ENCODE measurements at places on chromosomes 6 and 20. TPM values are rescaled to one million over a fixed set of nuclear protein-coding genes. Genes with fewer than 3 reads are reported as not detected.

FGD2 gene
- polyA plus RNA-seq, result not detected

BACH2 gene
- 0.46 TPM for polyA plus RNA-seq

TREM1 gene
- polyA plus RNA-seq, result not detected

MROH8 gene
- polyA plus RNA-seq, result 3.5 TPM

IRF4 gene
- polyA plus RNA-seq, result not detected

DNA sequence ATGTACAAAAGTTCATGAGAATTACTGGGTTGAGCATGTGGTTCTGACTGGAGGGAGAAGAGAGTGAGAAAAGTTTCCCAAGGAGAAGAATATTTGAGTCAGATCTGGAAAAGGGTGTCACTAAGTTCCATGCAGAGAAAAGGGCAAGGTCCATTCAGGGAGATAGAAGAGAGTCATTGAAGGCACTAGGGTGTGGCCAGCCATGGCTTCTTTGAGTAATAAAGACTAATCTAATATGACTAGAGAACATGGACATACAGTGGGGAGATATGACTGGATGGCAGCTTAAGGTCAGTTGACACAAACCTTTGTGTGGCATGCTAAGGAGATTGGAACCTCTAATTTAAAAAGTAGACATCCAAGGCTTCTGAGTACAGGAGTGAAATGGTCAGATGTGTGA, 10.7 kb upstream of the SLC17A4 start:
- H3K36me3 ChIP-seq, result no peaks in the 10 kb centered on the region
- no peak for DNase-seq
- H3K4me3 ChIP-seq, result no peak overlapping the region
- H3K4me1 ChIP-seq, result no peaks in the 10 kb centered on the region
- no peaks in the 10 kb centered on the region for H3K27me3 ChIP-seq
- no peak overlapping the region for H3K27ac ChIP-seq

DNA sequence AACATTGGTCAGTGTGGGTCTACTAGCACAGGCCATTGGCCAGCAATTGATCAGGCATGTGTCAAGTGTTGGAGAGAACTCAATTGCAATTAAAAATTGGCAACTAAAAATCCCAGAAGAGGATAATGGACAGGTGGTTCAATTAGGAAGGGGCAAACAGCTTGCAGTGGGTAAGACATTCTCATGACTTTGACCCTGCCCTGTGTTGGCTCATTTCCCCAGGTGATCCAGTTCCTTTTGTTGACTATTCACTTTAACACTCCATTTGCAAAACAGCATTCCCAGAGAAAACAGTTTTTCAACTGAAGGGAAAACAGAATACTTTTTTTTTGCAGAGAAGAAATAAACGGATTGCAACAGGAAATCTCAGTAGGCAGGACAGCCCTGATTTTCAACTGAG, 28.9 kb upstream of the SCGN start:
- H3K27me3 ChIP-seq, result no peaks in the 10 kb centered on the region
- H3K4me1 ChIP-seq, result no peaks in the 10 kb centered on the region
- H3K36me3 ChIP-seq, result no peaks in the 10 kb centered on the region
- no peak overlapping the region for H3K27ac ChIP-seq
- no peak overlapping the region for H3K4me3 ChIP-seq
- DNase-seq, result no peak

DNA sequence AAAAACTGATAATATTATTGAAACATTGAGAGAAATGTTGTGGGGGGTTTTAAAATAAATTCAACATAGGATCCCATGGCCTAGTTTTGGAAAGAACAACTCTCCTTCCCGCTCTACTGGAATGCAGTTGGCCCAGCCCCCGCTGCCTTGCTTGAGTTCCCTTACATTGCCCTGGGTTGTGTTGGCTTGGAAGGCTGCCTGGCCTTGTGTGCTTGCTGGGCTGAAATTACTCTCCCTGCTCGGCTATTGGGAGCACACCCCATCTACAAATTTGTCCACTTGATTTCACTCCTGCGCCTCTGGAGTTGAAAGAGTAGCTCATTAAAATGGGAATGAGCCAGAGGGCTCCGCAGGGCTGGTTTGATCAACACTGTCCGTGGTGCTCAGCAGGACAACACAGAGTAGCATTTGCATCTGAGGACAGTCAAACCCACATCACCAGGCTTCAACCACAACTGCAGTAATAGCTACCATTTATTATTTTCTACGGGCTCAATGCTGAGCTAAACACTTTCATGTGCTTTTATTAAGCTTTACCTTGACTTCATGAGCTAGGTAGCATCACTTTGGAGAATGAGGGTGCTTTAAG, 35.2 kb downstream of the DOK5 start:
- no peaks in the 10 kb centered on the region for H3K27me3 ChIP-seq
- no peaks in the 10 kb centered on the region for H3K36me3 ChIP-seq
- H3K4me1 ChIP-seq, result 0 out of 2 replicates have a peak, but pooled peaks cover 4% of the 10 kb centered on the region
- DNase-seq, result no peak
- no peak overlapping the region for H3K27ac ChIP-seq

- H3K27me3 ChIP-seq, result peaks cover 25% of the 10 kb centered on the region
- no peaks in the 10 kb centered on the region for H3K36me3 ChIP-seq
- peak overlapping the region; percentile 43 for H3K4me3 ChIP-seq
Measured at GRCh38 chr6:138692978-138693909, 80.3 kb upstream of the CCDC28A start.

- H3K4me1 ChIP-seq, result 0 out of 2 replicates have a peak, but pooled peaks cover 8% of the 10 kb centered on the region
- H3K27me3 ChIP-seq, result no peaks in the 10 kb centered on the region
- H3K4me3 ChIP-seq, result no peak overlapping the region
- H3K27ac ChIP-seq, result peak overlapping the region; percentile 30
- no peak for DNase-seq
Measured at GRCh38 chr6:23181356-23182110, 612.2 kb downstream of the HDGFL1 start.

DNA sequence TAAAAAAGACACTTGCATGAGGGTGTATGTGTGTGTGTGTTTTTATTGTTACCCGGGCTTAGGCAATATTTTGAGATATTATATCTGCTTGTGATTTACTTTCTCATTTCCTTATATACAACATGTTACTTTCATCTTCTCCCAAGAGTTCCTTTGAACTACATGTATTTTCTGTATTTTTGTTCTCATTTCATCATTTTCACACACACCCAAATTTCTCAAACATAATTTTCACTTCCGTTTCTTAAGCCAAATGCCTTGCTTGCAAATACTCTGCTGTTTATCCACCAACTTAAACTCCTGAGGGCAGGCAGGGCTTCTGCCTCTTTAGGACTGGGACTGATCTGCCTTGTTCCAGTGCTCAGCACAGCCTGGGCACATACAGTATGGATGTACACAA, 69.3 kb upstream of the FYN start:
- no peaks in the 10 kb centered on the region for H3K36me3 ChIP-seq
- no peak overlapping the region for H3K27ac ChIP-seq
- H3K27me3 ChIP-seq, result no peaks in the 10 kb centered on the region
- H3K4me1 ChIP-seq, result no peaks in the 10 kb centered on the region
- H3K4me3 ChIP-seq, result no peak overlapping the region

DNA sequence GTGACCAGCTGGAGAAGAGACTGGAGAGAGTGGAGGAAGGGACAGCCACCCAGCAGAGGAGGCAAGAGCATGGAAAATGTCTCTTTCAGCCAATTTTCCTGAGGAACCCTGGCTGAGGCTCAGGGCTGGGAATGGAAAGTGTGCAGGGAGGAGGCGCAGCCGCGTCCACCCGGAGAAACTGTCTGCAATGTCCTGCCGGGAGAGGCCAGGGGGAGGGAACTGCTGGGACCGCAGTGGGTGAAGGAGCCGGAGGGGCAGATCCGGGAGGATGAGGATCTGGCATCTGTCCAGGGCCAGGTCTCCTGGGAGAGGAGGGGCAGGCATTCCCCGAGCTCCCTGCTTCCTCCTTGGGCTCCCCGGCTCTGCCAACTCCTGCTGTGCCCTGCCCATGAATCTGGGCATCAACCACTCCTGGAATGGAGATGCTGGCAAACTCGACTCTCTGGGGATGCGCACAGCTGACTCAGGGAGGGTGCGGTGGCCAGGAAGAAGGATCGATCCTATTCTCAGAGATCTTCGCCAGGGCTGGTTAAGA, 17.4 kb upstream of the HM13 start:
- H3K4me1 ChIP-seq, result peaks cover 5% of the 10 kb centered on the region
- H3K4me3 ChIP-seq, result peak overlapping the region; percentile 9
- no peak for DNase-seq
- H3K27me3 ChIP-seq, result no peaks in the 10 kb centered on the region
- peak overlapping the region; percentile 65 for H3K27ac ChIP-seq
- H3K36me3 ChIP-seq, result no peaks in the 10 kb centered on the region

GRCh38 chr6:132893772-132894490, 79.6 kb downstream of the RPS12 start:
- no peak overlapping the region for H3K27ac ChIP-seq
- peak; percentile 47 for DNase-seq

- no peak overlapping the region for H3K27ac ChIP-seq
- H3K4me1 ChIP-seq, result no peaks in the 10 kb centered on the region
- no peaks in the 10 kb centered on the region for H3K36me3 ChIP-seq
Measured at GRCh38 chr6:49801525-49801924, 14.4 kb upstream of the PGK2 start.

DNA sequence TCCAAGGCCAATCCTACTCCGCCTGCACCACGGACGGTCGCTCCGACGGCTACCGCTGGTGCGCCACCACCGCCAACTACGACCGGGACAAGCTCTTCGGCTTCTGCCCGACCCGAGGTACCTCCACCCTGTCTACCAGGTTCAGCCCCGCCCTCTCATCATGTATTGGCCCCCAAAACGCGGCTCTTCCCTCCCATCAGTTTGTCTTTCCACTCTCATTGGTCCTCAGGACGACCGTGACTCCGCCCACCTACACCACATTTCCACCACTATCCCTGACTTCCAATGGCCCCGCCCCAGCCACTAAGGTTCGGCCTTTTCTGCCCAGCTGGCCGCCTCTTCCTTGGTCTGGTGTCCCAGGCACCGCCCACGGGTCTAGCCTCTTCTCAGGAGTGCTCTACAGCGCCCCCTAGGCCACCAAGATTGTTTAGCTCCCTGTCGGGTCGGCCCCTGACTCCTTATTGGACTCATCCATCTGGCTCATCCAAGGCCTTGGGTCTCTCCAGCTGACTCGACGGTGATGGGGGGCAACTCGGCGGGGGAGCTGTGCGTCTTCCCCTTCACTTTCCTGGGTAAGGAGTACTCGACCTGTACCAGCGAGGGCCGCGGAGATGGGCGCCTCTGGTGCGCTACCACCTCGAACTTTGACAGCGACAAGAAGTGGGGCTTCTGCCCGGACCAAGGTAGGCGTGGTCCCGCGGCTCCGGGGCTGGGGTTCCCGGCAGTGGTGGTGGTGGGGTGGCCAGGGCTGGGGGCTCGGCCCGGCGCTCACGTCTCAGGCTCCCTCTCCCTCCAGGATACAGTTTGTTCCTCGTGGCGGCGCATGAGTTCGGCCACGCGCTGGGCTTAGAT, 3.1 kb downstream of the MMP9 start:
- H3K27me3 ChIP-seq, result no peaks in the 10 kb centered on the region
- peaks cover 10% of the 10 kb centered on the region for H3K4me1 ChIP-seq
- H3K27ac ChIP-seq, result no peak overlapping the region
- DNase-seq, result peak; percentile 59
- no peaks in the 10 kb centered on the region for H3K36me3 ChIP-seq
- no peak overlapping the region for H3K4me3 ChIP-seq

DNA sequence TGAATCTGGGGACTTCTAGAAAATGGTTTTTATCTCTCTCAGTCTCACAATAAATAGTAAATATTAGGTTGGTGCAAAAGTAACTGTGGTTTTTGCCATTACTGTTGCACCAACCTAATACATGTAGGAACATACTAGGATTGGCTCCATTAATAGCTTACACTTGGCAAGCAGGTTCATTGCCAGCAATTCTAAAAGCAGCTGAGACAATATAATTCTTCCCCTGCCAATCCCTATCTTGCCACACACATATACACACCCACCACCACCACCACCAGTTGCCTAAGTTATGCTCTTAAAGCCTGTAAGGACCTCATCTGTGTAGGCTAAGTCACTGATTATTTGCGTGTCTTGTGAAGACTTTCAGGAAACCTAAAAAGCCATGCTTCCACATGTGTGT, 145.1 kb downstream of the KIF16B start:
- no peaks in the 10 kb centered on the region for H3K27me3 ChIP-seq
- H3K4me1 ChIP-seq, result no peaks in the 10 kb centered on the region
- H3K36me3 ChIP-seq, result peaks cover 5% of the 10 kb centered on the region
- no peak overlapping the region for H3K4me3 ChIP-seq
- no peak overlapping the region for H3K27ac ChIP-seq

- DNase-seq, result no peak
- peaks cover 41% of the 10 kb centered on the region for H3K4me1 ChIP-seq
- no peak overlapping the region for H3K27ac ChIP-seq
Measured at GRCh38 chr20:50053362-50054230, 59.4 kb downstream of the UBE2V1 start.

DNA sequence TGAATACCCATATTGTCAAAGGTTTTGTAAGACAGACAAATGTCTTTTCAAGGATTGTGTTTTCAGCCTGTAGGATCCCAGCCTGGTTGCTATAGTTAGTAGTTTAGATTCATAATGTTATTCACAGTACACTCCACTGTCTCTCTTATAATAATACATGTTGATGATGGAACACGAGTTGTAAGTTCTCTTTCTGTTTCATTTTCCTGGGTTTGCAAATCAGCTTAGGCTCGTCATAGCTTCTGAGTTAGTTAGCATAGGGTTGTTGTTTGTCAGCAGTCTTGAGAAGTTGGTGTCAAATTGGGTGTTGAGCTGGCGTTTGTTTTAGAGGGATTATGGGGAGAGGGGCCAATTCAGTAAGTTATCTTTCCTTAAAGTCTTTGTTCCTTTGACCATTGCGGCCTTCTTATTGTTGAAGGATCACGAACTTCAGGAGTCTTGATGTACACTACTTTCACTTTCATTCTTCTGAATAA, 45.8 kb downstream of the QKI start:
- H3K36me3 ChIP-seq, result peaks cover 51% of the 10 kb centered on the region
- no peak overlapping the region for H3K27ac ChIP-seq
- H3K27me3 ChIP-seq, result no peaks in the 10 kb centered on the region
- peaks cover 9% of the 10 kb centered on the region for H3K4me1 ChIP-seq

DNA sequence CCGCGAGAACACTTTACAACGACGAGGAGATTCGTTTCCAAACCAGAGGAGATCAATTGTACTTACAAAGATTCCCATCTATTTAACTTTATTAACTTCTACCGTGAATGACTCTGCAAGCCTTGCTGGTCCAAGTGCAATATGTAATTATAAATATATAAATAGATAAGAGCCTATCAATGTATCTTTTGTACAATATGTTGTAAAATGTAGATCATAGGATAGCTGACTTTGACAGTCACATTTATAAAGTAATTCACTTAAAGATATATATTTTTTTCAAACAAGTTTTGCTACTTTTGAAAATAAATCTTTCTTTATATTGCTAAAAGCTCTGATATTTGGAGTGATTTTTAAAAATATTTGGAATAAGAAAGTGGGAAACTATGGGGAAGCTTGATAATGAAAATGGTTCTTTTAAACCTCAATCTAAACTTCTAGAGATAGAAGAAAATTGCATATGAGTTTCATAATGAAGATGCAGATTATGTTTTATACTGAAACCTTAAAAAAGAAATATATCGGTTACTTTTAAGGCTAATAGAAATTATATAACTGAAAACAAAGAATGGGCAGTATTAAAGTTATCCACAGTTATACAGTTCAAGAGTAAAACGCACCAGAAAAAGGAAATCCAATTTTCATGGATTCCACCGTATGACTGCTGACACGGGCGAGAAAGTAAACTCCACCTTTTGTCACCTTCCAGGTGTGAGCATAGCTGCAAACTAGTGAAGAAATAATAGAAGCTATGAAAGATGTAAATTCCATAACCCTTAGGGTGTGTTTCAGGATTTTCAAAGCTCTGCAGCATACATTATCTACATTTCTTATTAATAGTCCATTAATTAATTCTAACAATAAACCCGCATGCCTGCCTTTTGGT, 3.3 kb downstream of the TCF21 start:
- DNase-seq, result no peak
- H3K4me3 ChIP-seq, result no peak overlapping the region
- no peak overlapping the region for H3K27ac ChIP-seq
- H3K36me3 ChIP-seq, result no peaks in the 10 kb centered on the region
- no peaks in the 10 kb centered on the region for H3K4me1 ChIP-seq

Data from SK-N-SH (cell line).